Natural killer cell (primary cell): ENCODE measurements at places on chromosomes 11 and 22.
A peak's percentile ranks its signal among the peaks of the same experiment; 100 is the strongest.

GRCh38 chr22:47333625-47334024 is 571.2 kb downstream of the TBC1D22A start:
- DNase-seq = no peak

- DNase-seq = no peak
Observed at GRCh38 chr11:110251836-110252235, 44.6 kb downstream of the RDX start.

- no peak for DNase-seq
Observed at GRCh38 chr22:22583030-22583429, 24.0 kb upstream of the PRAME start.

GRCh38 chr11:14446701-14447169 is 52.9 kb downstream of the COPB1 start:
- no peak for DNase-seq

GRCh38 chr22:39915295-39915726 is 14.4 kb downstream of the GRAP2 start:
- peak; percentile 50 for DNase-seq

DNA sequence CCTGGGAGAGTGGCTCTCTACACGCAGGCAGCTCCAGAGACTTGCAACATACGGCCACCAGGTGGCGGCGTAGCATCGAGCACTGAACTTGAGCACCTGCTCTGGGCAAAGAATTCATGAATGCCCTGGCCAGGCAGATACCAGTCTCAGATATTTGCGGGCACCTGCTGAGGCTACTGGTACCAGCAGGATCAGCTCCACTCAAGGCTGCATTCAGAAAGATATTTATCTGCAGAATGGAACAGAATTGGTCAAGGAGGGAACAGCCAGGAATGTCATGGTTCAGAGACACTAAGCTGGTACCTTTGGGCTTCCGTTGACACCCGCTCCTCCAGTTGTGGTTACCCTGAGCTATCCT is 10.8 kb upstream of the CCDC86 start:
- peak; percentile 91 for DNase-seq

GRCh38 chr11:87323899-87324298 is 286.2 kb downstream of the TMEM135 start:
- no peak for DNase-seq

GRCh38 chr11:73797457-73797856 is 9.8 kb downstream of the MRPL48 start:
- DNase-seq = no peak

DNA sequence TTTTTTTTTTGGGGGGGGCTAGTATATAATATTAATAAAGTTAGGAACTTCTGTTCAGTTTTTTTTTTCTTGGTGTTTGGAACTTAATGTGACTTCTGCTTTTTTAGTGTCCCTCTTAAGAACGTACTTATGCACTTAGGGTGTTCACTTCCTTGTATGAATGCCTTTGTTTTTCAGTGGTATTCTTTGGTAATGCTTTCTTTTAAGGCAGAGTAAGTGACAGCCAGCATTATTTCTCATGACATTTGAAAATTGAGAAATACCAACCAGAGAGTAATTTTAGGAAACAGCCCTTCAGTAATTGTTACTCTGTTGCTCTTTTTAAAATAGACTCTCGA is 2.4 kb downstream of the GRK3 start:
- no peak for DNase-seq

DNA sequence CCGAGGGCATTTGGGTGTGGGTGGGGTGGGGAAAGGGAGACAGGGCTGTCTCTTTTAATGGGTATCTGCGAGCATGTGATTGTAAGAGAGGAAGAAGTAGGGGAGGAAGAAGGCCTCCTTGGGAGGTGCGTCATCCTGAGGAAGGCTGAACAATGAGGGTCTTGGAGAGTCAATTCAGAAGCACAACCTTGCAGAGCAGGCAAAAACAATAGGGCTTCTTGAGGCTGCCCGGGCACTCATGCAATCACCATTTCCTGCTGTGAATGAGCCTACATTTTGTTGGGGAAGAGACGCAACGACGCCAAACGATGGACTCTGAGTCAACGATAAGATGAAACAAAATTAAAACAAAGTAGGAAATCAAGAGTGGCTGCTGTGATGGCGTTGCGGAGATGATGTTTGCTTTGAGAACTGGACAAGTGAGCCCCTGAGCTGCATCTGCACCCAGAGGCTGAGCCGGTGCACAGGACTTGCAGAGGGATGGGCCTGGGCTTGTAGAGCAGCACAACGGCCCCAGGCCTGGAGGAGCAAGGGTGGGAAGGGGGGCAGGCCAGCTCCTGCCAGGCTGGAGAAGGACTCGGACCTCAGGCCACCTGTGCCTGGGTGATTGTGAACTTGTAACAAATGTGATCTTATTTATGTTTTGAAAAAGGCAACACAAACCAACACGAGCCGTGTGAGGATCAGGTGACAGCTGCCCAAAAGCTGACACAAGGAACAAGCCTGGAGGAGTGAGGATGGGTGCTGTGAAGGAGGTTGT is 92.3 kb upstream of the B3GAT1 start:
- DNase-seq = no peak

DNA sequence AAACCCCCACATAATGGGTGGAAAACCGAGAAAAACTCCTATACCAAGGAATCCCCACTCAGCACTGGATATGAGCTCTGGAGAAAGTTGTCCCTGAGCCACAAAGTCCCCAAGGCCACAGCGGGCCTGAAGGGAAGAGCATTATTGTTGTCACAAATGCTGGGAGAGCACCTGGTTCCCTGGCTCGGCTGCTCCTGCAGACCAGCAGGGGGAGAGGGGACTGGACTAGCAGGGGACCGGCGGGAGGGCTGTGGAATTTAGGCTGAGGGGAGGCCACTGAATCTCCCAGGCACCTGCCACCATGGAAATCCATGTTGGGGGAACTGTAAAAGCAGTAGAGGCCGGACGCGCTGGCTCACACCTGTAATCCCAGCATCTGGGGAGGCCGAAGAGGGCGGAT is 7.0 kb downstream of the PC start:
- no peak for DNase-seq

DNA sequence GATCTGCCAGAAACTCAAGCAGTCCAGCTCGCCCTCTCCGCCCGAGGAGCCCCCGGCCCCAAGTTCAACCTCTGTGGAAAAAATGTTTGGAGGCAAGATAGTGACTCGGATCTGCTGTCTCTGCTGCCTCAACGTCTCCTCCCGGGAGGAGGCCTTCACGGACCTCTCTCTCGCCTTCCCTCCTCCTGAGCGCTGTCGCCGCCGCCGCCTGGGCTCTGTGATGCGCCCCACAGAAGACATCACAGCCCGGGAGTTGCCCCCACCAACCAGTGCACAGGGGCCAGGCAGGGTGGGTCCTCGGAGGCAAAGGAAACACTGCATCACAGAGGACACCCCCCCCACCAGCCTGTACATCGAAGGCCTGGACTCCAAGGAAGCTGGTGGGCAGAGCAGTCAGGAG is 20.8 kb downstream of the USP35 start:
- no peak for DNase-seq

GRCh38 chr11:106331176-106331575 is 253.7 kb downstream of the AASDHPPT start:
- no peak for DNase-seq

- no peak for DNase-seq
Observed at GRCh38 chr11:74010306-74011300, 1.7 kb upstream of the UCP3 start.

- no peak for DNase-seq
Observed at GRCh38 chr11:133927690-133928627, 28.8 kb downstream of the IGSF9B start.

DNA sequence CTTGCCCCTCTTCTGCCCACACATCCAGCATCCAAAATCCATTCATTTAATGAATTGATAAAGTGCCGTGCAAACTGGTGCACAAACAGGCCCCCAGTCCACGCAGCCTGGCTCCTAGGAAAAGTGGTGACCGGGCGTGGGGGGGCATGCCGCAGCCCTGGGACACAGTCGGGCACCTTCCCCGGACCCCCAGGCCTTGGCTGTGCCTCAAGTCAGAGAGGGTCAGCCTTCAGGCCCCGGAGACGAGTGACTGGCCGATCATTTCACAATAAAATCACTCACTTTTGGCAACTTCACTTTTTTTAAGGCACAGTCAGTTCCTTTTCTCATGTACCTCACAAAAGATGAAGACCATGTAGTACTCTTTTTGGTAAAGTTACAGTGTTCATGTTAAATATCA is 8.0 kb downstream of the CDPF1 start:
- no peak for DNase-seq

DNA sequence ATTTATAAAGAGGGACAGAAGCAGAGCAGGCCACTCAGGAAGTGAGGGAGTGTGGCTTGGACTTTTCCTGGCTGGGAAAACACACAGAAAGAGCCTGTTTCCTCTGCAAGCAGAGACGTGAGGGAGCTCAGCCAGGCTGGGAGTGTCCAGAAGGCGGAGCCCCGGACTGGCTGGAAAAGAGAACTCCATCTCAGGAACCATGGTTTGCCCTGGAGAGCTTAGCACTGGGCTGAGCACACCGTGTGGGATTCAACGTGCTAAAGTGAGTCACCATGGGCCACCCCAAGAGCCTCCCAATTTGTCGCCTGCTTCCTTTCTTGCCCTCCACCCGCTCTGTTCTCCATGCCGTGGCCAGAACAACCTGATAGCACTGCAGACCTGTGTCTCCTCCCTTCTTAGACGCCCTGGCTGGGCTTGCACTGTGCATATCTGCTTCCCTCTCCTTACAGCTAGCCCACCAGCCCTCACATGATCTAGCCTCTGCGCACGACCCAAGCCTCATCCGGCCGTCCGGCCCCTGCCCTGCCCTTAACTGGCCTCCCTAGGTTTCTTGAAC is 51.8 kb downstream of the GALNT18 start:
- no peak for DNase-seq

DNA sequence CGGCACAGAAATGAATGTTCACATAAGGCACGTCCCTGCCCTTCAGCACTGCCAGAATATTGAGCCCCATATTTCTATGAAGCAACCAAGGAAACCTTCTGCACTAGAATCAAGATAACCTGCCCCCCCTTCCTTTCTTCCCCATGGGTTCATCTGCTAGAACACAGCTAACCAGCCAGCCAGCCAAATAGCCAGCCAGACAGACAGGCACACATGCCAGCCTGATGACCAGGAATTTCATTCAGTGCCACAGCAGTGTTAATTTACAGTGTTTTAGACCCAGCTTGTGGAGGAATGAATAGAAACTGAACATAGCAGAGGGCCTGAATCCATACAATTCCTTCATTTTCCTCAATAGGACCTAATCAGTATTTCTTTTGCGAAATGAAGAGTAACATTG is 57.0 kb downstream of the TENM4 start:
- DNase-seq = no peak

DNA sequence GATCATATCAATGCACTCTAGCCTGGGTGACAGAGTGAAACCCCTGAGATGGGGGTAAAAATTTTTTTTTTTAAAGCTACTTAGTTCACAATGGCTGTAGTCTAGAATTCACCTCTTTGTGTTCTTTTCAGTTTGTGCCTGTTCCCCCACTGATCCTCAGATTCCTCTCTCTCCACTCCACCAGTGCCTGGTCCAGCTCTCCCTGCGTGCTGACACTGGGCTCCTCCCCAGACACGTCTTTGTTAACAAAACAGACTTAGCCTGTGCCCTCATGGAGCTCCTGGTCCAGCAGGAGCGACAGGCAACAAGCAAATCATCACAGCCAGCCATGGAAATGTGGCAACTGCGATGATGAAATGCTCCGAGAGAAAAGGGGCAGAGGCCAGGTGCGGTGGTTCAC is 34.0 kb downstream of the IFT27 start:
- DNase-seq = no peak

- DNase-seq = no peak
Observed at GRCh38 chr11:34632105-34632791, 11.4 kb downstream of the EHF start.

GRCh38 chr11:18321578-18321968 is 367 bp downstream of the HPS5 start:
- DNase-seq = no peak

DNA sequence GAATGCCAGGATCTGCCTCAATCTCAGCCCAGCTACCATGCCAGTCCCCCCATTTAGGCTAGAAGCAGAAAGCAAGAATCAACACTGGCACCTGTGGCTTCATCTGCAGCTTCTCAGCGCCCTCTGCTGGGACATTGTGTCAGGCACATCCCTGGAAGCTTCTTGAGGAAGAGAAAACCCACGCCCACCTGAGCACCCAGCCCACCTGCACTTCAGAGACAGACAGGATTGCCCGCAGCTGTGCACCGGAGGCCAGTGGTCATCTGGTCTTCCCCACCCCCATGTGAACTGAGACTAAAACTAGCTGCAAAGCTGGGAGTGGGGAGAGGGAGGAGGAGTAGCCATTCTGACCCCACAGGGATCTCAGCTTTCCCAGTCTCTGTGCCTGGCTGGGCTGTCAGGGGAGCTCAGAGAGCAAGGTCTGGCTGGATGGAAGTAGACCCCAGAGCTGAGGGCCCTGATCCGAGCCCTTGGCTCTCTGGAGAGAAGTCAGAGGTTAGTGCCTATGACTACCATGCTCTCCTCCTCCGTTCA is 66.8 kb downstream of the FEZ1 start:
- peak; percentile 25 for DNase-seq

- DNase-seq = peak; percentile 81
Observed at GRCh38 chr11:64234647-64235379, 429 bp downstream of the VEGFB start.

GRCh38 chr22:40289991-40290459 is 56.3 kb upstream of the ADSL start:
- DNase-seq = peak; percentile 60

- DNase-seq = no peak
Observed at GRCh38 chr11:8543278-8543677, 50.8 kb downstream of the STK33 start.
